Trophoblast cell (in vitro differentiated cells and primary cell): ENCODE measurements at places on chromosomes 7 and 10.

DNA sequence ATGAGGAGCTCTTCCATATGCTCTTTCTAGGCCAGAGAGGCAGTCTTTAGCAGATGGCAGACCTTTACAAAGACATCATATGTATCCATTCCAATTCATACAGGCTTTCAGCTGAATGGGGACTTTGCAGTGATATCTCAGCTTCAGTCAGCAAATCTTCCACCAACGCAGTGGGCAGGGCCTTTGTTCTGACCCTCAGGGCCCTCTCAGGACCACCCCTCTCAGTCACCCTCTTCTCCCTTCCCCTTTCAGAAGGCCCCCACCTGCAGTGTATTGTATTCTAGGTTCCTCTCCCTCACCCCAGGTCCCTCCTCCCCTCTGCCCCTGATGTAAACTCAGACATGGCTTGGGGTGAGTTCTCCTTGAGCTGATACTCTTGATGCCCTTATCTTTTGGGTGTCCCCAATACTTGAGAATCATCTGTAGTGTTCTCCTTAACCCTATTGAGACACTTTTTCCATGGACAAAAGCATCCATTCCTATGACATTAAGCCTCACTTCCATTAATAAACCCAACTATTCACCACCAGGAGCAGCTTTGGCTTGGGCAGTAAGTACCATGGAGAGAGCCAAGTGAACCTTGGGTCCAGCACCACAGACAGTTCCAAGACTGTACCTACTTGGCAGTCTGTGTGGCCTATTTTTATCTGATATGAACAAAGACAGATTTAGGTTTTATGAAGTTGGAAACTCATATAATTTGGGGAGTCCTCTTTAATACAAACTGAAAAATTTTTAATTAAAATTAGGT is 62.7 kb downstream of the ADCYAP1R1 start:
- no peak for DNase-seq

GRCh38 chr10:8315619-8316021 is 261.1 kb downstream of the GATA3 start:
- no peak for DNase-seq

DNA sequence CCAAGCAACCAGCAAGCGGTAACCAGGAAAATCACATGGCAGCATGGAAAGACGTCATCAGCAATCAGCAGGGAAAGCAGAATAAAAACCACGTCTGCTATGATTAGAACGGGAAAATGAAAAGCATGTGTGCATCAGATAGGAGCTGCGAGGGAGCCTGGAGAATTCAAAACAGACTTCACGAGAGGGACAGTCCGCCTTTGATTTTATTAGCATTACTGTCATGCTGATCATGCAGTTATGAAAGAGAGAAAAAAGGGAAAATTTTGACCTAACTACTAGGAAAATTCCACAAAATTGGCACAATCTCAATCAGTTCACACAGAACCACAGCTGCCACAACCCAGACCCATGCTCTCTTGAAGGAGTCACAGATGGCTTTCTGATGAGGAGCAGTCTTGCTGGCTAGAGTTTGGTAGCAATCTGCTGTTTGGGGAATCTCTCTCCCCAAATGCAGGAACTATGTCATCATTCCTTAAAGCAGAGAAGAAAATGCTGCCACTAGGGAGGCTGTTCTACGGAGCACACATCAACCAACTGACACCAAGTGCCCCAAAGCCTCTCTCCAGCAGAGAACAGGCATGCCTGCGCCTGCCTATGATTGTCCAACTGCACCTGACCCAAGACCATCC is 295.9 kb downstream of the TNS3 start:
- no peak for DNase-seq

DNA sequence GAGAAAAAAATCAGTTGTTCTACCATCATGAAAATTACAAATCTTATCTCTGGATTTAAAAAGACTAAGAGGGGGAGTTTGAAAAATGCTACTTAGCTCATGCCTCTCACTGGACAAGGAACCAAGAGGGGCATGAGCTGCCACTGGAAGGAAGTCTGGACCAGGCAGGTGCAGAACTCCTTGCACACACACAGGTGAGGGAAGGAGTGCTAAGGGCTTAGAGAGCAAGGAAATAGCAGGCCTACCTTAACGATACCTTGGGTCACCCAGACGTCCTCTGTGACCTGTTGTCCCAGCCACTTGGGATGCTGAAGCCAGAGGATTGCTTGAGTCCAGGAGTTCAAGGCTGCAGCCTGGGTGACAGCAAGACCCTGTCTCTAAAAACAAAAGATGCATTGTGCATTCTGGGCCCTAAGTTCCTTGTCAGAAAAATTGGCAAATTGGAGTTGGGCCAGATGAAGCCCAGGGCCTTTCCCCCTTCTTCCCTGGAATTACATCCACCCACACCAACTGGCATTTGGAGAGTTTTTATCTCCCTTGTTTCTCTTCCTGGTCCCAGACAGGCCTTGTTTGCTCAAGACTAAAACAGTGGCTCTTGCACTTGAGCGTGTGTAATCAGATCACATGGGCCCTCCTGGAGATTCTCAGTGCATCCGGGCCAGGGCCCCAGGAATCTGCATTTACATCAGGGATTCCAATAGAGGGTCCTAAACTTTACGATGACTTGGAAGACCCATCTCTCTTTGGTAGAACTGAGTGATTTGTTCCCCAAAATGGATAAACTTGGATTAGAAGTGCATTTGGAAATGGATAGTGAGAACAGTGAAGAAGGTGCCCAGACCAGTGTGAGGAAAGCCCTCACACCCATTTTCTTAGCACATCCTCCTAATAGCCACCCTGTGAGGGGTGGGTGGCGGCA is 3.0 kb downstream of the DDIT4 start:
- no peak for DNase-seq

GRCh38 chr10:132405463-132405991 is 8.5 kb downstream of the PWWP2B start:
- DNase-seq, result no peak

GRCh38 chr7:1672851-1673486 is 2.9 kb downstream of the ELFN1 start:
- no peak for DNase-seq

DNA sequence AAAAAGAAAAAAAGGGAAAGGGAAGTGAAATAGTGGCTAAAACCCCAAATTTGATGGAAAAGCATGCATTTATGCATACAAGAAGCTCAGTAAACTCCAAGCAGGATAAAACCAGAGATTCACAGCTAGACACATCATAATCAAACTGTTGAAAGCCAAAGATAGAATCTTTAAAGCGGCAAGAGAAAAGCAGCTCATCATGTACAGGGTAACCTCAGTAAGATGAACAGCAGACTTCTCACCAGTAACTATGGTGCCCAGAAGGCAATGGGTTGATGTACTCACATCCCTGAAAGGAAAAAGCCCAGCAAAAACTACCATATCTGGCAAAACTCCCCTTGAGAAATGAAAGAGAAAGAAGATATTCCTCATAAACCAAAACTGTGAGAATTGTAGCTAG is 60.4 kb downstream of the TPST1 start:
- DNase-seq, result no peak

DNA sequence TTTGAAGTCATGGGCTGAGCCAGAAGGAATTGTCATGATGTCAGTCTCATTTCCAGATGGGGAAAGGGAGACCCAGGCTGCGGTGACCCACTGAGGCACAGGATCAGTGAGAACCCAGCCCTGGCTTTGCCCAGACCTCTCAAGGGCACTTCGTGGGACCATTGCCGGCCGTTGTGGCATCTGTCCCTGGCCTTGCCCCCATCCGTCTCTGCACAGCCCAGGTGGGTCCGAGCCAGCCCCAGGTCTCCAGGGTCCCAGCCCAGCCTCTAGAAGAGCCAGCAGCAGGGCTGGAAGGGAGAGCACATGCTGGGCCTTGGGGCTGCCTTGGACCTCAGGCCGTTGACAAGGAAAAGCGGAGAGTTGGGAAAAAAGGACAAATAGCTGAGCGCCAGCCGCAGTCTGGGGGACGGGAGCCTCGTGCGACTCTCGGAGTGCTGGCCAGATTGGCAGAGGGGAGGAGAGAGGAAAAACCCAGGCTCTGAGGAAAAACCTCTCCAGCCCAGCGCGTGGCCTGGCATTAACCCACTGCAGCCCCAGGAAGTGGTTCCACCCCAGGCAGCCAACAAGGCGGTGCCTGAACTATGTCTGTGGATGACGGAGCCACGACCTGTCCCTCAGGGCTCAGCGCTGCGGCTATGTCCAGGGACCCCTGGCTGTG is 30.2 kb downstream of the GRIFIN start:
- no peak for DNase-seq

GRCh38 chr10:132602614-132603013 is 65.0 kb downstream of the INPP5A start:
- no peak for DNase-seq

- DNase-seq, result no peak
These were observed 3.1 kb downstream of the AASS start for GRCh38 chr7:122140918-122141317.

DNA sequence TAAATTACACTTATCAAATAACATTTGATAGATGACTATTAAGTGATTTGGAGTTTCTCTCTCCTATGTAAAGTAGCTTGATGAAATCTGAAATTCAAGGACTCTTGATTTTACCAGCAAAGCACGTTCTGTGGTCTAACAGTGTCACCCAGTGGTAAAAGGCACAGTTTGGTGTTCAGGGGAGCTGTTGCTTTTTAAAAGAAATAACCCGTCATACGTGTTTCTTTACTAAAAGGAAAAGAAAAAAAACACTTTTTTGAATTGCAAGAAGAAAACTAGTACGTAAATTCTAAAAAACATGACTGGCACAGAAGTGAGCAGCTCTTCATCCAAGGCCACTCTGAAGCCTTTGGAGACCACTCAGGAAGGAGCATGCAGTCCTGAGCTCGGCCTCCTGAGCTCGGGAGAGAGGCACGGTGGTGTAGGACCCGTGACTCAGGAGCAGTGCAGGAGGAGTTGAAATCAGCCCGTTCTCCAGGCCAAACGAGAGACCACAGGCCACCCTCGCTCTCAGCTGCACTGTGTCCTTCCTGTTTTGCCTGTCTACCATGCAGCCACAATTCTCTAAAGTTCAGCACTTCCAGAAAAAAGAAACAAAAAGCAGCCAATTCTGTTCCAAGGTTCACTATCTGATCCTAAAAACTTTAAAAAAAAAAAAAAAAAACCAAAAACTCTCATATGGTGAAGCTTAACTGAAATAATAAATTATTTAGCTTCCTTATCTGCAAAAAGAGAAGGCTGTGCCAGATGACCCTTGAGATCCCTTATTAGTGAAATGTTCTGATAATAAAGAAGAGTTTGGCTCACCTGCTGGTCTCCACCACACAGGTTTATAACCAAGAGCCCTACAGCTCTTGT is 212.6 kb upstream of the FRMD4A start:
- DNase-seq, result no peak

DNA sequence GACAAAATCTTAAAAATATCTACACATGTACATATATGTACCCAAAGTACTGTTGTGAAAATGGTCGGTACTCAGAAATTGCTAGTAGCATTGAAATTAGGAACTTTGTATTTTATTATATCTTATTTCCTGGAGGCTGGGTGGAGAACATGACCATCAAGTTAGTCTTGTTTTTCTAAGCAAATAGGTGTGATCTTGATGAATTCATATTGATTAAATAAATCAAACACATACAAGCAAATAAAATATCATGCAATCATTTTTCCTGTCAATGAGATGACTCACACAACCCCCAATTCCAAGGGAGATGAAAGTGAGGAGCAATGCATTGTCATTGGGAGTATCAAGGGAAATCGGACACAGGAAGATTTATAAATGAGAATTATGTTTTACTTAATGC is 18.0 kb downstream of the VSTM2A start:
- DNase-seq, result no peak
